ENCODE measurements at places on chromosomes 5 and 9.

- DNase-seq = no peak
Observed at GRCh38 chr5:124393584-124394379, 352.7 kb downstream of the ZNF608 start.

DNA sequence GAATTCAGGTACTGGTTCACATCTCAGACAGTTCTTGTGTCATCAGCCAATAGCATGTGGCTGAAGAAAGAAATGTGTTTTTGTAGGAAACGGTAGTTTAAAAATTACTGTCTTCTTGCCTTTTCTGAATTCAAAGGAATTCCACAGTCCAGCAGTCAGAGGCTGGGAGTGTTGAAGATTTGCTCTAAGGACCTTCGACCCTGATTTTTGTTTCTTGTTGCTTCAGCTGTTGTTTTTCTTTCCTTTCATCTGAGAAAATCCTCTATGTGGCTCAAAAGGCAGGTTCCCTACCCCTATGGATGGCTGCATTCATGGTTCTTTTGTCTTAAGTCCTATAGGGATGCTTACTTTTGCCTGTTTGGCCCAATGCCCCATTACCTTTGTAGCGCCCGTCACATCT lies 304.9 kb downstream of the TMEM167A start:
- DNase-seq = no peak

DNA sequence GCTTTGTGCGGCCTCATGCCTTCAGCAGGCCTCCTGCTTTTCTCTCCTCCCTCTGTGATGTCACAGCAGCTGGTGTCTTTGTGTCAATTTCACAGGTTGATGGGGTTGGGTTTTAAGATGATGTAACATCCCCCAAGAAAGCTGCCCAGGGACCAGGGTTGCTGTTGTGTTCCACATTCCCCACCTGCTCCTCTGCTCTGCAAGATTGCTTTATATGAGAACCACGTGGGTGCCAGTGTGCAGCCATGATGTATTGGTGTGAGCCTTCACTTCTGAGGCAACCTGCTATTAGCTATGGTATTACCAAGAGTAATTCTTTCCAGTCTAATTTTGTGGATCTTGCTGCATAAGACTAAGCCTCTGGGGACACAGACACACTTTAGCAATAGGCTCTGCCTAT lies 213.0 kb upstream of the ADAMTS16 start:
- DNase-seq = no peak

DNA sequence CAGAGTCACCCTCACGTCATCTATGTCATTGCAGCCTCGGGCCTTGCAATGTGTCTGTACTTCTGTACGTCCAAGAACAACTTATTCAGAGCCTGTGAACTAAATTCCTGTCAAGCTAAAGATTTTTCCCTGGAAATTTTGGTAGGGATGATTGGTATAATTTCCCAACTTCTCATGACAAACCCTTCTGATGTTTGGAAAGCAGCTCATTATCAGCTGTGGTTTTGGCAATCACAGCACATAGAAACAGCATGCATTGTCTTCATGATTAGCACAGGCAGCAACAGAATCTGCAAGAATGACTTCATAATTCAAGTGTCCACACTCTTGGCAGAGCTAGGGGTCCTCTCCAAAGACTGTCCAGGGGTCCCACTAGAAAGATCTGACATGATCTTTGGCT lies 49.5 kb downstream of the APBA1 start:
- no peak for DNase-seq

GRCh38 chr5:97100476-97100875 lies 41.9 kb downstream of the LIX1 start:
- no peak for DNase-seq

DNA sequence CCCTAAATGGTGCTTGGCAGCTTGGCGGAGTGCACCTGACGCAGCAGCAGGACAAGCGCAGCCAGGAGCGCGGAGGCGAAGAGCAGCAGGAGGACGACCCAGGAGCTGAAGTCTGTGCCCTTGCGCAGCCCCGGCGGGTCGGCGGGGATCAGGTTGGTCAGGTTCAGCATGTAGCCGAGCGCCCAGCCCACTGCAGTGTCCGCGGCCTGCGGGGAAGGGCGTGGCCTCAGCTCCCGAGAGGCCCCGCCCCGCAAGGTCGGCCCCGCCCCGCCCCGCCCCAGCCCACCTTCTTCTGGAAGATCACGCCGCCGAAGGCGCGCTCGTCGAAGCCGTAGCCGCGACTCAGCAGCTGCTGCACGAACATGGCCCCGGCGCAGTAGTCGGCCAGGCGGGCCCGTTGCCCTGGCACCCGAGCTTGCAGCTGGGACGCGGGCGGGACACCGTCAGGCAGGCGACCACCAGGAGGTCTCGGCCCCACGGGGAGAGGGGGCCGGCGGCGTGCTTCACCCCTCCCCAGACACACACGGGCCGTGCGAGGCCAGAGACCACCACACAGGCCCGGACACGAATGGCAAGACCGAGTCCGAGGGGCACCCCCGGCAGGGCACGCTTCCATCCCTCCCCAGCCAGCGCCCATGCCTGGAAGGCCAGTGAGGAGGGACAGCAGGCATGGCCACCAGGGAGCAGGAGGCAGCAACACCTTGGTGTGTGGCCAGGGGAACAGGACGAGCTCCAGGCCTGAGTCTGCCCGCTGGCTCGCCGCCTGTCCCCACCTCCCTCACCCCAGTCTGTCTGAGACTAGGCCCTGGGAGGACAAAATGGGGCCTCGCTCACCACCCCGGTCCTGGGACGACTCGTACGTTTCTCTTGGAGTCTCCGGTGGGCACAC lies 2.9 kb upstream of the NPDC1 start:
- DNase-seq = no peak

DNA sequence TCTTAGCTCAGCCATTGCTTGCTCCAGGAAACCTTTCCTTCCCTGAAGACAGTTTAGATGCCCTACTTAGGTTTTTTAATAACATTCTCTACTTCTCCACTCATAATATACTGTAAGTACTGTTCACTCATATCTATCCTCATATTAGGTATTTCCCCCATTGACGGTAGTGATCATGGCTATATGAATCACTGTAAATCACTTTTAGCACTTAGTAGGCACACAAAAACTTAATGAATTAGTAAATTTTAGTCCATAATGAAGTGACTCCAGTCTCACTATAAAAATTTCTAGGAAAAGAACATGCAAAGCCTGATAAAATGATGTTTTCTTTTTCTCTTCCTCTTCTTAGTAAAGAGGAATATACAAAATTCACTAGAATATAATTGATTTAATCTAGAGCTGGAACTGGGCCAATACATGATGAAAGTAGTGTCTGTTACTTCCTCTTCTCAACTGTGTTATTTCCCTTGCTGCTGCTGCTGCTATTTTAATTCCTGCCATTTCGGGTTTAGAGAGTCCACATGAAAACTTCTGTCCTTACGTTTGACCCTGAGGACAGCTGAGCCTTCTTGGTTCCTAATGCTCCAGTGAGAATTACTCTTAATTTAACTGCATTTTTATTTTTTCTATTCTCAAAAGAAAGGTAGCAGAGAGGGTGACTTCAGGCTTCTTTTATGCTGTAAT lies 73.5 kb downstream of the LNPEP start:
- DNase-seq = peak; percentile 92

GRCh38 chr9:88753691-88754367 lies 218.9 kb downstream of the NXNL2 start:
- DNase-seq = no peak

DNA sequence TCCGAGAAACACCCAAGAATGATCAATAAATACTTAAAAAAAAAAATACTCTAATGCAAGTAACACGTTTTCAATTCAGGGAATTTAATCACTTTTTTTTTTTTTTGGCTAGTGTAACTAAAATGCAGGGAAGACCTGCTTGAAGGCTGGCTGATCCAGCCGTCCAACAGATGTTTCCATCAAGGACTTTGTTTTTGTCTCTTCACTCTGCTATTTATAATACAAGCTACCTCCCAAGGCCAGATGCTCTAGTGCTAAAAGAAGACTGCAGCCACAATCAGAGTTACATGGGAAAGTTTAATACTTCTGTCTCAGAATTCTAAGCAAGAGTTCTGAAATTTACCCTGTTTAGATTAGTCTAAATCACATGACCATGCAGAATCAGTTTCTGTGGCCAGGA lies 14.5 kb downstream of the TBCA start:
- no peak for DNase-seq

- DNase-seq = no peak
Observed at GRCh38 chr5:174293481-174293880, 248.0 kb downstream of the NSG2 start.

- no peak for DNase-seq
Observed at GRCh38 chr5:142973932-142974331, 203.8 kb downstream of the ARHGAP26 start.

DNA sequence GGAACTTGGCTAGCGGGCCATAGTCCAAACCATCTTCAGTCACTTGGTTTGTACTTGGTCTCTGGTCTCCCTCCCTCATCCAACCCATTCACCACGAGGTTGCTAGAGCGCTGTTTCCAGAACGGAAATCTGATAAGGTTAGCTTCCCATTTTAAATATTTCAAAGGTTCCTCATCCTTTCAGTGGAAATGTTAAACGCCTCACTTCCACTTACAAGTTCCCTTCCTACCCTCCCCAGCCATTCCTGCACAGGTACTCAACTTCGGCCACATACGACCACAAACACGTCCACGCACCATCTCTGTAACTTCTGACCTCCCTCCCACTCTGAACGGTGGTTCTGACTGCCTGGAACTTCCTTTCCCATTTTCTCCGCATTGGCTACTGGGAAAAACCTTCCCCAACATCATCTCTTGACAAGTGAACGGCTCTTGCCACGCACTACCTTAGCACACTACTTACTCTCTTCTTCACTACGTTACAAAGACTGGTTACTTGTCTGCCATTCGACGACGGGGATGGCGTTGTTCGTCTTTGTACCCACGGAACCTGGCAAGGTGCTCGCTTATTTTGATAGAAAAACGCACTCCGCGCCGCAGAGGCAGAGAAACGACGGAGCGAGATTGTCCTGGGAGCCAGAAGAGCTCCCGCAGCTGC lies 629 bp downstream of the CCNH start:
- peak; percentile 55 for DNase-seq

DNA sequence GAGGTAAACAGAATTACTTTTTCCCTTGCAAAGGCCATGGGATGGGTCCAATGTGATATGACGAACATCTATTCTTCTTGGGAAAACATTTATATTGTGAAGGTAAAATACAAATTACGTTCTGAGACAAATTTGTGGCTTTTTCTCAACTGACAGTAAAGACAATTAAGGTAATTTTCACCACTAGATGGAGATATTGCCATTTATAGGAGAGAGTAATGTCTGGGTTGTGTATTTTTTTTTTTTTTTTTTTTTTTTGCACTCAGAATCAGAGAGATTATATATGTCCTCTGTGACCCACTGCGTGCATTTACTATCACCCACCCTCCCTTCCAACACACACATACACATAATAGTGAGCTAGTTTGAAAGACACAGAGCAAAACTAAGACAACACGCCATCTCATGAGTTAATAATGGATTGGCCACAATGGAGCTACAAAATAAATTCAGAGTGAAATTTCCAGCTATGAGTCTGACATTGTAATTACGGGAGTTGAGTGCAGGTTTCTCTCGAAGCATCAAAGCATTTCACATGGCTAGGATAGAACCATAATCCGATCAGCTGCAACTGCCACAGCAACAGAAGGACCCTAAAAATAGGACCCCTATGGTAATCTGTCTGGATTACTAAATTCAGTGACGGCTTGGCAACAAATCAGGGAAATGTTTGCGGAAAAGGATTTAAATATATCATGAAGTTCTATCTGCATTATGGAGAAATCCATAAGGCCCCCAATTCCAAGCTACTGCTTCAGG lies 49.2 kb downstream of the ANXA1 start:
- peak; percentile 22 for DNase-seq

DNA sequence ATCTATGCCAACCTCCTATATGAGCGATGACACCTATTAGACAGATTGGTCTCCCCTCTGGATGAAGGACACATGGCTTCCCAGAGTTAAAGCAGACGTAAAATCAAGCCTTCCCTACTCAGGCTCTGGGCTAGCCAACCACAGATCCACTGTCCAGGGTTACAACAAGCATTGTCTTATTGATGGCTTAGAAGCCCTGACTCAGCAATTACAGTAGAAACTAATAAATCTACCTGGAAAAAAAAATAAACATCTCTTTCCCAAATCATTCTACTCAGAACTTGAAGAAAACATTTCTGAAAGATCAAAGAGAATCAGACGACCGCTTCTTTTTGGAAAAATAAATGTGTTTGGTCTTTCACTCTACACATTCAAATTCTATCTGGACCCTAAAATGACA lies 189.3 kb downstream of the GLIS3 start:
- DNase-seq = no peak

- no peak for DNase-seq
Observed at GRCh38 chr9:104313396-104314110, 190.5 kb upstream of the OR13F1 start.

- DNase-seq = no peak
Observed at GRCh38 chr5:6755519-6755918, 42.3 kb downstream of the TENT4A start.

- no peak for DNase-seq
Observed at GRCh38 chr9:117465706-117466105, 50.8 kb upstream of the ASTN2 start.

GRCh38 chr5:18754201-18754600 lies 1119.9 kb downstream of the TAF11L14 start:
- no peak for DNase-seq

DNA sequence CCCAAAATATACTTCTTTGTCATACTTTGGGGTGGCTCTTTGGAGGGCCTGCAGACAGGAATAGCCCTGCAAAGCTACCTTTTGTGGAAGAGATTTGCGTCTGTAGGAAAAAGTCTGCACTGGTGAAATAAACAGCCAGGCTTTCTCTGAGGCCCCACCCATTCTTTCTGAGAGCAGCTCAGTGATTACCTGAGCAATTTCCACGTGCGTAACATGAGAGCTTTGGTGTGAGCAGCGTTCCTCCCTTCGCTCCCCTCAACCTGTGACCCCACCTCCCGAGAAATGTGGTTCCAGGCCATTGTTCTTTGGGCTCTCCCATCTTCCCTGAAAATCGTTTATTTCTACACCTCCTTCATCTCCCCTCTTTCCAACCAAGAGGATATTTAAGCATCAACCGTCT lies 23.8 kb upstream of the FBP1 start:
- no peak for DNase-seq

DNA sequence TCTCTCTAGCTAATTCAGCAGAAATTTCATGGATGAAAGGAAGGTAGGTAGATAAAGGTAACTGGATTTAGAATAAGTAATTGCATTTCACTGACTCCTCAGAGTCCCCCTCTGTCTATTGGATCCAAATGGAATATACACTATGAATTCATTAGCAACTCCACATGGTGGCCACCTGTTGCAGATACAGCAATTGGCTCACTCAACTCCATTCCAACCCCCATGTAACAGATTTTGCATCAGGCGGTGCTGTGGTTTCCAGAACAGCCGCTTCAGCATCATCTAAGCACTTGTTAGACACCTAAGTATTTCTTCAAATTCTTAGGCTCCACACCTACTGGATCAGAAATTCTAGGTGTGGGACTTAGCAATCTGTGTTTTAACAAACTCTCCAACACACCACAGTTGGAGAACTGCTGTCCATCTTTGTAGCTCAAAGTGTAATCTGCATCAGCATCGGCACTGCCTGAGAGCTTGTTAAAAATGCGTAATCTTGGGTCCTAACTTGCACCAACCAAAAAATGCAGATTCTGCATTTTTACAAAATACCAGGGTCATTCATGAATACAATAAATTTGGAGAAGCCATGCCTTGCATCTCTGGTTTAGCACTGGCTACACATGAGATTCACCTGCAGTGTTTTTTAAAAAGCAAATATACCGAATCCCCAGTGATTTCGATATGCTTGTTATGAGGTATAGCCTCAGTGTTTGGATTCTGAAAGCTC lies 413.8 kb upstream of the CD180 start:
- DNase-seq = no peak

- DNase-seq = no peak
Observed at GRCh38 chr9:134782921-134783698, 97.5 kb upstream of the FCN2 start.

- no peak for DNase-seq
Observed at GRCh38 chr5:118698774-118699173, 289.6 kb downstream of the DTWD2 start.
